ENCODE measurements at places on chromosomes 11 and 22.
A peak's percentile ranks its signal among the peaks of the same experiment; 100 is the strongest.

GRCh38 chr11:37817727-37818270 is 1219.8 kb upstream of the RAG2 start:
- DNase-seq = no peak

- DNase-seq = peak; percentile 46
Measured at GRCh38 chr11:8671193-8671612, 11.3 kb downstream of the TRIM66 start.

DNA sequence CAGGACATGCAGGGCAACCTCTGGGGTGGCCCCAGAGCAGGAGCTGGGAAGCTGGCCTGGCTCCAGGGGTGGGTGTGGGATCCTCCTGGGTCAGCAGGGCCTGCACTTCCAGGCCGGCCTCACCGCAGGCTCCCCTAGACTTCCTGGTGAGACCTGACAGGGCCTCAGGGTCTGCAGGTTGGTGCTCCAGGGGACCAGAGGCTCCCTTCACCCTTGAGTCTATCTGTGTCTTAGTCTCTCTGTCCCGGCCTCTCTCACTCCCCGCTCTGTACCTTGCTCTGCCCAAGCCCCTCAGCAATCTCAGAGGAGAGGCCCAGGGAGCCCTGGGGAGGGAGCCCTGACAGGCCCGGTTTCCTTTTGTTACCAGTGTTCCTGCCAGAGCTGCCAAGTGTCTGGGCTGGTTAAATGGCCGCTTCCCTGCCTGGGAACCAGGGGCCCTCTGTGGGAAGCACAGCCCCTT is 13.9 kb downstream of the CD82 start:
- DNase-seq = no peak

- DNase-seq = no peak
Measured at GRCh38 chr11:118277312-118277711, 13.2 kb upstream of the MPZL2 start.

DNA sequence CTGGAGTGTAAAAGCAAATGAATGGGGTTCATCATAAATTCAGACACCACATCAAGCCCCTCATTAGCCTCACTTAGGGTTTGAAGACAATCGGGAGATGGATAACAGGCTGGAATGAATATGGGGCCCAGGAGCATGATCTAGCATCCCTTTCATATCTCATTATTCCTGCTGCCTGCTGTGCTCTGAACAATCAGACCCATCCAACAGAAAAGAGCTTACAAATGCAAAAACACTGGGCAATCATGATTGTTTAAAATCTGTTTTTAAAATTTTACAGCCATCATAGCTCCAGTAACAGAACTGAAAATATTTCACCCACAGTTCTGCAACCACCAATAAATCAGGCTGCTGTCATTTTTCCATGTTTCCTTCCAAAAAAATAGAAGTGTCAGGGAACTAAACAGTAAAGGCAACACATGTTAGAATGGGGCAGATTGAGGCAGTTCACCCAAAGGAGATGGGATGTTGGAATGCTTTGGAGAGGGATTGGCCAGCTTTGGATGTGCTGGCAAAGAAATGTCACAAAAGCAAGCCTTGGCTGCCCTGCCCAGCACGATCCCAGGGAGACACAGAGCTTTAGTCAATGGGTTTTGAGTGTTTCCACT is 47.8 kb upstream of the BMAL1 start:
- DNase-seq = no peak

DNA sequence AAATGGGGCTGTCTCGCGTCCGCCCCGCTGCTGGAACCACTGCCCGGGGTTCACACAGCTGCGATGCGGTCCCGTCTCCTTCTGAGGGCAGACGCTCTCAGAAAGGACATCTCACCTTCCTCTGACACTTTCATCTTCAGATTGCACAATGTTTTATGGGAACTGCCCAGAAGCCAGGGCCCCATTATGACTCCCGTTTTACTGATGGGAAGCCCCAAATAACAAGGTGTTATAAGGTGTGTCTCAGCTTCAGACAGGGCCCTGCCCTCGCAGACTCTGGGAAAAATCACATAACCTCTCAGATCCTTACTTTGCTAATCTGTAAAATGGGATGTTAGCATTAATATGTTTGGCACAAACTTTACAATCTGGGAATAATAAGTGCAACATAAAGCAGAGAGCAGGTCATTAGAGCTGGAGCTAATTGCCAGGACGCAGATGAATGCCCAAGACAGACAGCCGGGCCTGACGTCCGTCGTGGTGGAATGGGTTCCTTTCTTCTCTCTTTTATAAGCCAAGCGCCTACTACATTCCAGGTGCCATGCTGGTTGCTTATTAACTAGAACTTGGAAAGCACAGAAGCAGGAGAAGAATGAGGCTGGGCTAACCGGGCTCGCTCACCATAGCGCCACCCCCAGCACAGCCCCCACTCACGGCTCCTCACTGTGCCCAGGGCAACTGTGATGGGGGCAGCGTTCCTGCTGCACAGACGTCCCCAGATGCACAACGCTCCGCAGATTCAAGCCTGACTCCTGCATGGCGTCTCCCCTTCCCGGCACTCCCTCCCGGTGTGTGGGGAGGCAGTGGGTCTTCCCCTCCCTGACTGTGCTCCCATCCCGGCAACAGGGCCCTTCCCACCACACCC is 43.8 kb downstream of the TRMU start:
- no peak for DNase-seq

DNA sequence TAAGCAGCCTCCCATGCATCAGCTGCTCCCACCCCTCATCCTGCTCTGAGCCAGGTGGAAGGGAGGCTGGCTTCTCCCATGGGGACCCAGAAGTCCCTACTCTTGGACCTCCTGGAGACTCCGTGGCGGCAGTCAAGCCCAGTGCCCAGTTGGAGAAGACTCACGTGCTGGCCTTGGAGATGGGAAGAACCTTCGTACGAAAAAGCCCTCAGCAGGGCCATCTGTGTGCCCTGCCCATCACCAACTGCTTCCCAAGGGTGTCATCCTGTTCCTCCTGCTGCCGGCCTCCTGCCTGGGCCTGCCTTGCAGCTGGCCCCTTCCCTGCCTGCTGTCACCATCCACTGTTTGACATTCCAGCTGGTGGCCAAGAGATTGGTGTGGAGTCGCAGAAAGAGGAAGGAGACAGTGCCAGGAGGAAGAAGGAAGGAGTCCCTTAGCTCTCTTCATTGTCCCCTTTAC is 28.0 kb downstream of the ARHGAP1 start:
- DNase-seq = no peak

DNA sequence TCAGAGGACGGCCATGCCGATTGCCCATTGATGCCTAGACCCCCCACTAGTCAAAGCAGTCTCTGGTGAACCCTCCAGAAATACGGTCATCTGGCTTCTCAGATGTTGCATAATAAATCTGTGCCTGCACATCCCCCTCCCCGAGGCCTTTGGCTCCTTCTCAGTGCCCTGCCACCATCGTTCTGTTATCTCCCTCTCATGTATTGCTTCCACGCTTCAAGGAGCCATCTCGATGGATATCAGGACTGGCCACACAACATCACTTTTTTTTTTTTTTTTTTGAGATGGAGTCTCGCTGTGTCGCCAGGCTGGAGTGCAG is 1.6 kb upstream of the RRP7A start:
- no peak for DNase-seq

DNA sequence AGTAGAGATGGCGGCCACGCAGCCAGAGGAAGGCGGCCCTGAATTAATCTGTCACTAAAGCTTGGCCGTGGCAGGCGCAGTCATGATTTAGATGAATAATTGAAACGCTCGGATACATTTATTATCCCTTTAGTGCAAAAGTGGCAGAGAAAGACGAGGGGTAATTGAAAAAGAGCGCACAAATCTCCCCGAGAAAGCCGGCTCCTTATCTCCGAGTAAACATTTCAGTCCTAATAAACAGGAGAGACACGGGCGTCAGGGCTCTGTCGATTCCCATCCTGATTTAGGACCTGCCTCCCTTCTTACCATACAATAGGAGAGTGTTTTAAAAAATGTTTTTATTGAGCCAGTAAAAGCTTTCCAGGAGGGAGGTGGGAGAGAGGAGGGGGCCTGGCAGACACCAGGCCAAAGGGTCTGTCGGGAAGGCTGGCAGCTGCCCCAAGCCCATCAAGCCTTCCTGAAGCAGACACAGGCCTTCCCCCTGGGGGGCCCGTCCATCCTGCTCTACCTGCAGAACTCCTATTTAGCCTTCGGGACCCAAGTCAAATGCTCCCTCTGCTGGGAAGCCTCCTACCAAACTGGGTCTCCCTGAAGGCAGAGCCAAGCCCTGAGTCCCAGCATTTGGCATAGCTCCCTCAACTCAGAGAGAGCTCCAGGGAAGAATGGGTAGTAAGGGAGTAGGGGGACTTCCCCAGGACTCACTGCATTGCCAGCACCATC is 22.8 kb downstream of the OTUB1 start:
- DNase-seq = no peak

GRCh38 chr11:47506373-47506772 is 46.6 kb downstream of the CELF1 start:
- no peak for DNase-seq

Measured in ovary (tissue), 10 donors.